ENCODE measurements at places on chromosomes 2 and 18.

DNA sequence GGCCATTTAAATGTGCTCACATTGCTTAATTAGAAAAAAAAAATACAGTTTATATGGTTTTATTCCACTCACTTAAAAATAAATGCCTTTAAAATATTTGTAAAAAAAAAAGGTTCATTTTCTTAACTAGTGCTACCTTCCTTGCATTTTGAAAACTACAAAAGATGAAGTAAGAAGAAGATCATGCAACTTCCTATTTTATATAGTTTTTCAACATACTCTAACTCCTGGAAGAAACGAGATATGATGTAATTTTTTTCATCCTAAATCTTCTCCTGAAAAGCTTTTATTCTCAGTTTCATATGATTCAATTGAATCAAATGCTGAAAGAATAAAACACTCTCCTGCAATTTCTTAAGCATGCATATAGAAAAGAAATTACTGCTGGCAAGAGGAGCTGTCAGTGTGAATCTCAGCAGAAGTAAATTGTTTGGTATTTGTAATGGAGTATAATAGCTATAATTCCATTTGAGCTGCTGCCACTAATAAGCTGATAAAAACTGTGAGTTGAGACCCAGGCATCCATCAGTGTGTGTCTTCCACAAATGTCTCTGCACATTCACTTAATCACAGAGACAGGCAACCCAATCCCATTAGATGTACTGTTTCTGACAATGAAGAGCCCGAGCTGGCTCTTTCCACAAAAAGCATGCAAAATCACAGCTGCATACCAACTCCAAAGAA lies 3.7 kb downstream of the FTCDNL1 start:
- H3K4me1 ChIP-seq = no peaks in the 10 kb centered on the region
- H3K4me3 ChIP-seq = no peak overlapping the region
- no peaks in the 10 kb centered on the region for H3K27me3 ChIP-seq
- no peaks in the 10 kb centered on the region for H3K36me3 ChIP-seq
- H3K27ac ChIP-seq = no peak overlapping the region
- no peak for DNase-seq

DNA sequence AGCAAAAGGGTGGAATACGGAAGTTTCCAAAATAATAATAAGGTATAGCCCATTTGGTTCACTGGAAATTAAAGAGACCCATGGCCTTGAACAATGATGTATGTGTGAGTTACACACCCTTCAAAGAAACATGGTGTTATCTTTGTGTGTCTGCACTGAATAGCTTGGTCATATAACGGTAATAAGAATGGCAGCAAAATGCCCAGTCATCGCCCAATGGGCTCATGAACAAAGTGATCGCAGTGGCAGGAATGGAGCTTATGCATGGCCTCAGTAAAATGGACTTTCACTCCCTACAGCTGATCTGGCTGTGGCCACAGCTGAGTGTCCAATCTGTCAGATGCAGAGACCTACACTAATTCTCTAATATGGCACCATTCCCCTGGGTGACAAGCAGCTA lies 201.3 kb downstream of the RPIA start:
- H3K27me3 ChIP-seq = no peaks in the 10 kb centered on the region
- no peak overlapping the region for H3K27ac ChIP-seq
- H3K36me3 ChIP-seq = no peaks in the 10 kb centered on the region
- no peak for DNase-seq

DNA sequence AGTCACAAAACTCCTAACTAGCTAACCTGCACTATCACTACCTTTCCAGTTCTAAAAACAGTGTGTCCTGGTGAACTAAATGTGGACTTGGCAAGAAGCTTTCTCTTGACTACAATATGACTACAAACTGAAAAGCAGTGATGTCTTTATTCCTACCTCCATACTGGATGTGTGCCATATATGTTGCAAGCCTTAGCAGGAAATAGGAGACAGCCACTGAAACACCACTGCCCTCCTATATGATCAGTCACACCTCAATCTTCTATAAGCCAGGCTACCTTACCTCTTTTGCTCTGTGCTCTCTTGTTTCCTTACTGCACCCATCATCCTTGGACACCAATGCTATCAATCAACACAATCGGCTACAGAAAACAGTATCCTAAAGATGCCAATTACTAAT lies 34.1 kb downstream of the SS18 start:
- no peaks in the 10 kb centered on the region for H3K4me1 ChIP-seq
- no peak for DNase-seq
- H3K36me3 ChIP-seq = peaks cover 38% of the 10 kb centered on the region
- H3K4me3 ChIP-seq = no peak overlapping the region
- H3K27ac ChIP-seq = no peak overlapping the region

GRCh38 chr18:58805467-58806187 lies 59.0 kb upstream of the ZNF532 start:
- H3K36me3 ChIP-seq = no peaks in the 10 kb centered on the region
- no peaks in the 10 kb centered on the region for H3K4me1 ChIP-seq
- no peak overlapping the region for H3K4me3 ChIP-seq
- DNase-seq = no peak

DNA sequence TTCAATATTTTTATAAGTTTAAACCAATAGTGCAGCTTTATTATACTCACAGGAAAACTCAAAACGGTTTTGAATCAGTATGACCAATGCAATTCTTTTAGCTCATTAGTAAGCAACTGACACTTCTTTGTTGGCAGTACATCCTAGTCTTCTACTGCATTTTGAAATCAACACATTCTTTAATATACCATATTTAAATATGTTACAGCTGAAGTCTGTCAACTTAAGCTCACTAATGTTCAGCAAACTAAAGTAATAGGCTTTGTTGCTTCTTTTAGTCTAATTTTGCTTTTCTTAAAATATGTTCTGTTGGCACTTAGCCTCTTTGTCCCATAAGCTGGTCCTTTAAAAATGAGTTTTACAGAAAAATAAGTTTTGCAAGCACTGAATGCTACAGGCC lies 55.4 kb upstream of the CCBE1 start:
- H3K4me3 ChIP-seq = no peak overlapping the region
- H3K27me3 ChIP-seq = no peaks in the 10 kb centered on the region
- H3K4me1 ChIP-seq = no peaks in the 10 kb centered on the region
- H3K36me3 ChIP-seq = no peaks in the 10 kb centered on the region
- DNase-seq = no peak

DNA sequence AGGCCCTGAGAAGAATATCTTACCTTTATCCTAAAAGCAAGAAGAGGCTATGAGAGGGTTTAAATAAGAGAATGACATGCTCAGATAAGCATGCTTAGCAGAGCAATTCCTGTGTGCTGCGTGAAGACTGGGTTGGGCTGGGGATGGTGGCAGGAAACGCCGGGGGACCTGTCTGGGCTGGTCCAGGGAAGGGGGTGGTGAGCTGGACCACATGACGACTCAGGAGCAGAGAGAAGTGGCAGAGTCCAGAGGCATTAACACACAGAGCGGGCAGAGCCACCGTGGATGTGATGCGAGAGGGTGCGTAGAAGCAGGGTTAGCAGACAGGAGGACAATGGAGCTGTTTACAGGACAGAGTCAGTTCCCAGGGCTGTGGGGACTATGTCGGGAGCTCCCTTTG lies 84.5 kb downstream of the ZBTB7C start:
- no peaks in the 10 kb centered on the region for H3K36me3 ChIP-seq
- H3K27me3 ChIP-seq = no peaks in the 10 kb centered on the region
- no peak overlapping the region for H3K4me3 ChIP-seq
- no peak for DNase-seq
- H3K27ac ChIP-seq = no peak overlapping the region
- H3K4me1 ChIP-seq = peaks cover under 1% of the 10 kb centered on the region

DNA sequence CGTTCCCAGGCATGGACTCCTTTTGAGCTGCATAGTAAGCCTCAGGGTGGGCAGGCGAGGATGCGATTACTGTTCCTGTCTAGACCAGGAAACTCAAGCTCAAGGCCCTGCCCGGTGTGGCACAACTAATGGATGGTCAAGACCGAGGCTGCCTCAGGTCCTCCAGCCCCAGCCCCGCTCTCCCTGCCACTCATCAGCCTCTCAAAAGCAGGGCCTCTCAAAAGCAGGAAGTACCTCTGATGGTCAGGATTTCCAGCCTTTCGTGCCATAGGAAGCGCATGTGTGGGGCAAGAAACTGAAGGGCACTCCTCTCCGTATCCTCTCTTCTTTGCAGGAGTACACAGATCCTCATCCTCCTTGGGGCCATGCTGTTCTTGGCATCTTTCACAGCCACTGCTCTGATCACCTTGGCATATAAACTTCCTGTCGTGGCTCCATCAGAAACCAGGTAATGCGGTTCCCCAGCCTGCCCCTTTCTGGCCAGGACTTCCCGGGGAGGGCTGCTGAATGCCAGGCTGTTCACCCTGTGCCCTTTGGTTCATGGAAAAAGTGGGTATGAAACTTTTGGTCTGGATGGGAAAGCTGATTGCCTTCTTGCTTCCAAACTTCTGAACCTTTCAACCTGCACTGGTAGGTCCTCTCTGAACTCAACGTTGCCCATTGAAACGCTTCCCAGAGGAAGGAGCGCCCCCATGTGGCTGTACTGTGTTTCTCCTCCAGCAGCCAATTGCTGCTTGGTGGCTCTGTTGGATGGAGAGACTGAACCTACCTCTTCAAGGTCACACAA lies 82.8 kb upstream of the SEC11C start:
- peak; percentile 85 for DNase-seq
- no peaks in the 10 kb centered on the region for H3K36me3 ChIP-seq
- H3K27me3 ChIP-seq = no peaks in the 10 kb centered on the region
- peak overlapping the region; percentile 63 for H3K27ac ChIP-seq
- no peak overlapping the region for H3K4me3 ChIP-seq

GRCh38 chr2:206585335-206585734 lies 57.0 kb upstream of the FAM237A start:
- no peak overlapping the region for H3K4me3 ChIP-seq
- DNase-seq = no peak
- no peaks in the 10 kb centered on the region for H3K27me3 ChIP-seq
- no peaks in the 10 kb centered on the region for H3K36me3 ChIP-seq
- H3K27ac ChIP-seq = no peak overlapping the region

DNA sequence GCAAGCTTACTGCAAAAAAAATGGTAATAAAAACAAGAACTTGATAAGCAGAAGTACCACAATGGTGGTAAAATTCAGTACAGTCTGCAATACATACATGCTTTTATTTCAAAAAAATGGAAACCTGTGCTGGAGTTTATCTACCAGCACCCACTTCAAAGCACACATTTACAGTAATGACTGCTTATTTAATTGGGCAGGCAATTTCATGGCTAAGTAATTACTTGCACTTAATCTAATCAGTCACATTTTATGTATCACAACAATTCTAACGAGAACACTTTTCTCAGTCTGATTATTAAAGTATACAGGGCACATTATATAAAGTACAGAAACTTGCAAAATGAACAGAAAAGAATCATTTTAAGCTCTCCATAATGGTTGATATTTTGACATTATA lies 5.2 kb downstream of the APCDD1 start:
- H3K4me3 ChIP-seq = no peak overlapping the region
- no peaks in the 10 kb centered on the region for H3K36me3 ChIP-seq
- H3K4me1 ChIP-seq = no peaks in the 10 kb centered on the region
- no peaks in the 10 kb centered on the region for H3K27me3 ChIP-seq

DNA sequence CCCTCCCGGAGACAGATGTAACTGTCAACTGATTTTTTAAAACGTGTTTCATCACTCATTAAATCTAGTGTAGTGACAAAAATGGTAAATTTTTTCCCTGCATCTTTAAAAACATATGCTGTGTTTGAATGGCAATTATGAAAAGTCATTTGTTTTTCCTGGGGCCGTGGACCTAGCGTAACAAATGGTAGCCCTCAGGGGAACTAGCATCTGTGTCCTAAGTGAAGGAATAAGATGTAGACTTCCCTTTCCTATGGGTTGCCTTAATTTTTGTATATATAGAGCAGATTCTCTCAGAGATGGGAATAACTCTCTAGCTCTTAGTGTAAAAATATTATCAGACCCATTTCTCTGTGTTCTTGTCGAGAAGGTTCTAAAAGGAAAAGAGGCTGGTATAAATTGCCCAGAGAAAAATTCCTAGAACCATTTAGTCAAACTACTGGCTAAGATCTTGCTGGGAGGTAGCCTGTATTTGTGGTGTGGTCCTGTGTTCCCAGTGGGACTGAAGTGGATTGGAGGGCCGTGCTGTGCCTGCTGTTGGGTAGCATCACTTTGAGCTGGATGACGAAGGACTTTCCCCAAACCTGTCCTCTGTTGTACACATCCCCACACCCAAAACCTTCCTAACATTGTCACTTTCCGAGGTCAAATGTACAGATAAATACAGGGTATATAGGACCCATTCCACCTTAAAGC lies 85.8 kb downstream of the LIMS1 start:
- H3K36me3 ChIP-seq = no peaks in the 10 kb centered on the region
- H3K4me3 ChIP-seq = no peak overlapping the region
- no peak for DNase-seq
- H3K4me1 ChIP-seq = peaks cover 41% of the 10 kb centered on the region
- no peak overlapping the region for H3K27ac ChIP-seq

- H3K27ac ChIP-seq = no peak overlapping the region
- no peak overlapping the region for H3K4me3 ChIP-seq
- H3K4me1 ChIP-seq = no peaks in the 10 kb centered on the region
- DNase-seq = no peak
Observed at GRCh38 chr2:3076848-3077642, 300.6 kb downstream of the EIPR1 start.

GRCh38 chr2:229164545-229165249 lies 106.4 kb downstream of the PID1 start:
- H3K36me3 ChIP-seq = no peaks in the 10 kb centered on the region
- DNase-seq = no peak
- H3K4me3 ChIP-seq = no peak overlapping the region
- no peaks in the 10 kb centered on the region for H3K27me3 ChIP-seq

DNA sequence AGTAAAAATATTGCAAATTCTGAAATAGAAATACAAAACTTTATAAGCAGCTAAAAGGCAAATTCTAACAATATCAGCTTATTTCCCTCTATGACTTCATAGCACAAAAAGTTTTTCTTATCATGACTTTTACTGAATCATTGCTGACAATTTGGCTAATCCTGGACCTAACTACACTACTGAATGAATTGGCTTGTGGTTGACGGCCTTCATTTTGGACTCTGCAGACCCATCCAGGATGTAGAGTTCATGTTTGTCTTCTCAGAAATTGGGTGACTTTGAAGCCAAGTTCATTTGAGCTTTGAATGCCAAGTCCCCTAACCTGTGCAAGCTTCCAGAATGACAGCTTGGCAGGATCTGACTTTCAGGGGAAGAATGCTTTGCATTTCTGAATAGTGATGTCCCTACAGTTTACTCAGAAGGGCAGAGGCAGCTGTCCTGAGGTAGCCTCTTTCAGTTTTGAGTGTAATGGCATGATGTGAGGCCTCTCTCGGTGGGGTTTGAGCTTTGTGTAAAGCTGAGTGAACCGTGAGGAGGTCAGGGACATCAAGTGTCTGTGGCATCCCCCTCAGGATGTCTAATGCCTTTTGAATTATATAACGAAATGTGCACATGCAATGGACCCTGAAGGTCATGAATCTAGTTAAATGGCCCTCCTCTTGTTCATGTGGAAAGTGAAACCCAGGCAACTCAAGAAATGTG lies 48.0 kb downstream of the EFEMP1 start:
- no peak for DNase-seq
- peaks cover 37% of the 10 kb centered on the region for H3K36me3 ChIP-seq
- peaks cover 10% of the 10 kb centered on the region for H3K4me1 ChIP-seq
- no peaks in the 10 kb centered on the region for H3K27me3 ChIP-seq
- H3K27ac ChIP-seq = peak overlapping the region; percentile 77
- no peak overlapping the region for H3K4me3 ChIP-seq
